ENCODE measurements at places on chromosomes 3 and 15.

DNA sequence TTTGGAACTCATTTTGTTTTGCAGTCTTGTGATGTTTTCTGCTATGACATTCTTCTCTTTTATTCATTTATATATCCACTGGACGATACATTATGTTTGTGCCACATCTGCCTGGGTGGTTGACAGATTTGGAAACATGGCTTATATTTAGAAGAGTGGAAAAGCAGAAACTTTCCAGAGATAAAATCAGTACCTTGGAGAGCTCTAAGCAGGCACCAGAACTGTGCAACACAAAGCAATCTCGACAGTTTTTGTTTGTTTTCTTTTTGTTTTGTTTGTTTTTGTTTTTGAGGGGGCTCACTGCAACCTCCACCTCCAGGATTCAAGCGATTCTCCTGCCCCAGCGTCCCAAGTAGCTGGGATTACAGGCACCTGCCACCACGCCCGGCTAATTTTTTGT lies 45.5 kb downstream of the SYN2 start:
- H3K4me1 ChIP-seq = no peaks in the 10 kb centered on the region
- H3K4me3 ChIP-seq = no peak overlapping the region
- DNase-seq = no peak

- H3K27me3 ChIP-seq = no peaks in the 10 kb centered on the region
- H3K4me3 ChIP-seq = no peak overlapping the region
- DNase-seq = no peak
- no peaks in the 10 kb centered on the region for H3K36me3 ChIP-seq
Observed at GRCh38 chr3:132662212-132662611, 2.1 kb downstream of the UBA5 start.

- no peak overlapping the region for H3K4me3 ChIP-seq
- no peaks in the 10 kb centered on the region for H3K4me1 ChIP-seq
- H3K36me3 ChIP-seq = peaks cover 9% of the 10 kb centered on the region
Observed at GRCh38 chr15:74662064-74662860, 33.6 kb downstream of the EDC3 start.

GRCh38 chr3:45123030-45123429 lies 23.1 kb downstream of the CDCP1 start:
- no peaks in the 10 kb centered on the region for H3K27me3 ChIP-seq
- H3K36me3 ChIP-seq = no peaks in the 10 kb centered on the region
- no peak overlapping the region for H3K4me3 ChIP-seq
- no peak overlapping the region for H3K27ac ChIP-seq
- DNase-seq = no peak

DNA sequence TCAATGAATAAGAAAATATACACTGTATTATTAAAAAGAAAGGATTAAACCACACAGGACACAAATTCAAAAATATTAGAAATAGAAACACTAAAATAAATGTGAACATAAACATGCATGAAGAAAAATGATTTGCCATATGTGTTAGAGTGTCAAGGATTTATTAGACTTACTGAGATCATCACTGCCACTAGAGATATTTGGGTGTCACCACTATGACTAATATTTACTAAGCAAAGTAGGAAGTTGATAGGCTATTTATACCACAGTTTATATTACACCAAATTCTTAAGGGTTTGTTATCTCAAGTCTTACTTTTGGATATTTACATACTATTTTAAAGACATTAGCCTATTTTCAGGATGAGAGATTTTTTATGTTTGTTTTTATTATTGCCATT lies 575.0 kb upstream of the SGO1 start:
- H3K27me3 ChIP-seq = no peaks in the 10 kb centered on the region
- no peaks in the 10 kb centered on the region for H3K36me3 ChIP-seq
- H3K4me1 ChIP-seq = no peaks in the 10 kb centered on the region
- DNase-seq = no peak
- H3K4me3 ChIP-seq = no peak overlapping the region

DNA sequence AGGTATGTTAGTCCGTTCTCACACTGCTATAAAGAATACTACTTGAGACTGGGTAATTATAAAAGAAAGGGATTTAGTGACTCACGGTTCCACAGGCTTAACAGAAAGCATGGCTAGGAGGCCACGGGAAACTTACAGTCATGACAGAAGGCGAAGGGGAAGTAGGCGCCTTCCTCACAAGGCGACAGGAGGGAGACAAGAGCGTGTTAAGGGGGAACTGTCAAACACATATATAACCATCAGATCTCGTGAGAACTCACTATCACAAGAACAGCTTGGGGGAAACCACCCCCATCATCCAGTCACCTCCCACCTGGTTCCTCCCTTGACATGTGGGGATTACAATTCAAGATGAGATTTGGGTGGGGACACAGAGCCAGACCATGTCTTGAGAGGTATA lies 30.4 kb downstream of the SPRED1 start:
- H3K27ac ChIP-seq = no peak overlapping the region
- no peak for DNase-seq
- H3K4me1 ChIP-seq = no peaks in the 10 kb centered on the region
- no peaks in the 10 kb centered on the region for H3K36me3 ChIP-seq
- no peak overlapping the region for H3K4me3 ChIP-seq

- no peak overlapping the region for H3K4me3 ChIP-seq
- H3K4me1 ChIP-seq = no peaks in the 10 kb centered on the region
- no peaks in the 10 kb centered on the region for H3K36me3 ChIP-seq
- no peak for DNase-seq
- H3K27me3 ChIP-seq = no peaks in the 10 kb centered on the region
Observed at GRCh38 chr15:63291507-63291906, 14.1 kb downstream of the APH1B start.

GRCh38 chr3:144265542-144266100 lies 294.0 kb downstream of the DIPK2A start:
- no peak overlapping the region for H3K27ac ChIP-seq
- H3K4me3 ChIP-seq = no peak overlapping the region
- H3K27me3 ChIP-seq = no peaks in the 10 kb centered on the region
- H3K36me3 ChIP-seq = no peaks in the 10 kb centered on the region
- DNase-seq = no peak

DNA sequence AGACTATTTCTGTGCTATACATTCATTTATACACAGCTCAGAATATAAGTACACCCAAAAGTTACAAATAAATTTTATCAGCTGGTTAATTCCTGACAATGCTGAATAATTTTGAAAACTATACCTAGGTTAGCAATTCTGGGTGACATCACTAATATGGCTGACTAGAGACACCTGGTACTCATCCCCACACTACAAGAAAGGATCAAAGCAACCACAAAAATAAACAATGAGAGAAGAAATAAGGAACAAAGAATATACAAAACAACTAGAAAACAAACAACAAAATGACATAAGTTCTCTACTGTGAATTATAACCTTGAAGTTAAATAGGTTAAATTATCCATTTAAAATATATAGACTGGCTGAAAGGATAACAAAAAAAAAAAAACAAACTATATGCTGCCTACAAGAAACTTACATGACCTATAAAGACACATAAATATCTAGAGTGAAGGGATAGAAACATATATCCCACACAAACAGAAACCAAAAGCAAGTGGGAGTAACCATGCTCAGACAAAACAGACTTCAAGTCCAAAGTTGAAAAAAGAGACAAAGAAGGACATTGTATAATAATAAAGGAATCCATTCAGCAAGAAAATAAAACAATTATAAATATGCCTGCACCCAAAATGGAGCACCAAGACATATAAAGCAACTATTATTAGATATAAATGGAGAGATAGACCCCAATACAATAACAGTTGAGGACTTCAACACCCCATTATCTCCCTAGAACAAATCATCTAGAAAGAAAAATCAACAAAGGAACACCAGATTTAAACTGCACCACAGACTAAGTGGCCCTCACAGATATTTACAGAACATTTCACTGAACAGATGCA lies 57.8 kb downstream of the IMPG2 start:
- H3K27ac ChIP-seq = no peak overlapping the region
- H3K4me3 ChIP-seq = no peak overlapping the region
- H3K36me3 ChIP-seq = no peaks in the 10 kb centered on the region
- no peaks in the 10 kb centered on the region for H3K27me3 ChIP-seq
- peaks cover 14% of the 10 kb centered on the region for H3K4me1 ChIP-seq
- no peak for DNase-seq

Measured in right atrium auricular region (tissue), 2 donors.